Endothelial cell of coronary artery (primary cell): ENCODE measurements at places on chromosomes 13 and 19. TPM values are rescaled to one million over a fixed set of nuclear protein-coding genes. Genes with fewer than 3 reads are reported as not detected.

Gene TINCR
- total RNA-seq, result under 0.01 and 0.09 TPM in 2 replicates

Gene S1PR2
- 0.72 and 2.0 TPM in 2 replicates for total RNA-seq

Gene COL5A3
- total RNA-seq, result 2.4 TPM in 1 of 2 replicates, not detected in the other

Gene URI1
- total RNA-seq, result 48.7 and 57.1 TPM in 2 replicates

Gene SYNE4
- not detected in 2 replicates for total RNA-seq

Gene TMEM238
- 0.36 TPM in 1 of 2 replicates, not detected in the other for total RNA-seq

Gene HPN
- total RNA-seq, result not detected in 2 replicates

Gene EID2B
- total RNA-seq, result 3.0 and 3.1 TPM in 2 replicates

Gene B3GNT8
- total RNA-seq, result 2.2 and 2.8 TPM in 2 replicates

Gene TMPRSS9
- not detected in 2 replicates for total RNA-seq

Gene ZNF548
- total RNA-seq, result 12.1 and 18.9 TPM in 2 replicates

Gene NEK3
- total RNA-seq, result 12.8 and 15.2 TPM in 2 replicates

Gene HSPB6
- 0.09 and 2.8 TPM in 2 replicates for total RNA-seq

Gene PPP1R12C
- 33.6 and 40.1 TPM in 2 replicates for total RNA-seq

Gene KIR2DL1
- total RNA-seq, result not detected in 2 replicates

Gene MYO1F
- 0.09 and 0.28 TPM in 2 replicates for total RNA-seq

Gene ZNF223
- 3.7 and 5.2 TPM in 2 replicates for total RNA-seq

Gene PLIN4
- under 0.01 TPM in 2 replicates for total RNA-seq

Gene MZF1
- total RNA-seq, result 9.2 and 12.8 TPM in 2 replicates

Gene POMP
- 101 and 129 TPM in 2 replicates for total RNA-seq

Gene FOXO1
- total RNA-seq, result 16.3 and 17.8 TPM in 2 replicates

Gene FRY
- total RNA-seq, result 27.3 and 43.6 TPM in 2 replicates

Gene ZNF547
- total RNA-seq, result 3.6 and 3.7 TPM in 2 replicates

Gene NR1H2
- total RNA-seq, result 45.4 and 67.3 TPM in 2 replicates

Gene PRRG2
- 1.4 and 4.2 TPM in 2 replicates for total RNA-seq

Gene KIR3DL1
- not detected in 2 replicates for total RNA-seq

Gene CELF5
- total RNA-seq, result not detected in 2 replicates

Gene MAB21L1
- not detected in 2 replicates for total RNA-seq

Gene ANKRD24
- total RNA-seq, result 0.18 and 0.38 TPM in 2 replicates

Gene SLC8A2
- under 0.01 TPM in 1 of 2 replicates, not detected in the other for total RNA-seq
